ENCODE measurements at places on chromosomes 16 and 17.

DNA sequence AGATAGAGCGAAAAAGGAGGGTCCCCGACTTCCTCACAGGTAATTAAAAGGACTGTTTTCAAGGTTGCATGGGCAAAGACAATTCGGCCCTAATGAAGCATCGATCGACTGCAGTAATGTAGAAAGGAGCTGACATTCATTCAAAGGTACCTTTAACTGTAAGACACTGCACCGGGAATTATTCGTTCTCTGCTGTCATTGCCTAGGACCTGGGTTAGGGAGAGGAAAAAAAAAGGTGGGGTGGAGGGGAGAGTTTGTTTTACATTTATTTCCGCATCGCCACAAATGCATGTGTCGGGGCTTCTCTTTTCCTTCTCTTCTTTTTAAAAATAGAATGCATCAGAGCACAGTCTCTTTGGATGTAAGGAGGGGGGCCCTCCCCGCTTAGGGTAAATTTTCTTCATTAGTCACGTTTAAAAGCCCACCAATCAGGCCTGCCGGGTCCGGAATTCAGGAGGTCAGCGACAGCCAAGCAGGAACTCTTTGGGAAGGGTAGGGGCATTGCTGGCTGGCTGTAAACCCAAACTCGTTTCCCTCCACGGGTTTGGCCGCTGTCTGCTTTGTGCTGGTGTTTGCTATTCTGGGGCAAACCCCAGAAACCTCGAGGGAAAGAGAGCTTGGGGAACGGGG is 496.2 kb upstream of the ZFHX3 start:
- DNase-seq: no peak

GRCh38 chr16:11181899-11182279 is 74.1 kb downstream of the SOCS1 start:
- DNase-seq: no peak

DNA sequence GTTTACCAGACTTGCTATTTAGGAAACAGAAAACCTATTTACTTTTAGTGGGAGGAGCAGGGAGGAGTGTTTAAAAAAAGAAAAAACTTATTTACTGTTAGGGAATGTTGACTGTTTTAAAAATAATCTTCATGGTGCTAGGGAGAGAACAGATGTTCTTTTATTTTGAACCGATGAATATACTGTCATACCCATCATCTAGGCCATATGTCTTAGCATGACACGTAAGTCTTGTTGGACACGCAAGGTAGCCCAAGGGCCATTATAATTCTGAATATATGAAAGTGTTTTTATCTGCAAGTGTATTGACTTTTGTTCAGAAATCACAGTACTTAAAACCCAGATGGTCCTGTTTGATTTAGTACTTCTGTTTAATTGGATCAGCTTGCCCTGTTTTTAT is 11.6 kb downstream of the WIPF2 start:
- DNase-seq: no peak

- no peak for DNase-seq
These were observed 23.9 kb upstream of the NLK start for GRCh38 chr17:28018439-28019070.

DNA sequence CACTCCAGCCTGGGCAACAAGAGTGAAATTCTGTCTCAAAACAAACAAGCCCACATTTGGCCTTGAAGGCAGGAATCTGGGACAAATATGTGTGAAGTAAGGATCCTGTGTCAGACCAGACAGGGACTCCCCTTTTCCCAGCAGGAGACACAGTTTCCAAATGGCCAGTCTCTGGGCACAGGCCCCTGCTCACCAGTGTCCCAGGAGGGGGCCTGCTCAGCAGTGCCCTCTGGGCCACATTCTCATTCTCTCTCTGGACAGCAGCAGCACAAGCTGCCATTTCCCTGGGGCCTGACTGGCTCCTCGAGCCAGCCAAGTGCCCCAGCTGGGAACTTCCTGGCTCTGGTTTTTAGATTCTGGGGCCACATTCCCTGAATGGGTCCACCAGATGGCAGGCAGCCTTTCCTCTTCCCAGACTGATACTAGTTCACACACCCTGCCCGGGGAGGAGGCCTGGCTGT is 11.7 kb upstream of the MNT start:
- no peak for DNase-seq

DNA sequence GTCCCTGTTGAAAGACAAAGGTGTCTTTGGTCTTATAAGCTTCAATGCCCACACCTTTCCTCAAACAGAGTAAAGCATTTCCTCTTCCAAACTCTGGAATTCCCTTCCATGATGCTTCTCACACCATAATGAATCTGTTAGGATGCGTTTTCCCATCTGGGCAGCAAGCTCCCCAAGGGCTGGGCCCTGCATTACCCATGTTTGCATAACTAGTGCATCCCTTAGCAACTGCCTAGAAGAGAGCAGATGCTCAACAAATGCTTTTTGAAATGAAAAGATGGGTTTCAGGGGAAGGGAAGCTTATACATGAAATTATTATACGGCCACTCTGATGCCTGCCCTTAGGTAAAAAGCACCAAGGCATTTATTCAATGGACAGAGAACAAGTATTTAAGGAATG is 124.5 kb upstream of the CCL2 start:
- no peak for DNase-seq

DNA sequence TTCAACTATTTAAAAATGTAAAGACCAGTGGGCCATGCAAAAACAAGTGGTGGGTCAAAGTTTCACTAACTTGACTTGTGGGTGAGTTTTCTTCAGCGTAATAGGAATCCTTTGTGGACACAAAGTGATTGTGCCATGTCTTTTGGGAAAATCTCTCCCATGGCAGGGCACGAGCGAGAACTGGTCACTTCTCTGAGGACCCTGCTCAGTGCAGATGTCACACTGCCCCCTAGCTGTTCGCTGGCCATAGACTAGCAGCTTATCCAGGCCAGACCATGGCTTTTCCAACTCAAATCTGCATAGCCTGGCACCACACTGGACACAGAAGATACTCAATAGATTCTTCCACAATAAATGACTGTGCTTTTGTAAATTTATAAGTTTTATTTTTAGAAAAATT is 306.0 kb upstream of the CCL2 start:
- DNase-seq: no peak

- peak; percentile 22 for DNase-seq
These were observed 408.6 kb downstream of the SOX9 start for GRCh38 chr17:72529386-72529785.

- no peak for DNase-seq
These were observed 16.0 kb downstream of the SLC38A8 start for GRCh38 chr16:84026606-84027005.

DNA sequence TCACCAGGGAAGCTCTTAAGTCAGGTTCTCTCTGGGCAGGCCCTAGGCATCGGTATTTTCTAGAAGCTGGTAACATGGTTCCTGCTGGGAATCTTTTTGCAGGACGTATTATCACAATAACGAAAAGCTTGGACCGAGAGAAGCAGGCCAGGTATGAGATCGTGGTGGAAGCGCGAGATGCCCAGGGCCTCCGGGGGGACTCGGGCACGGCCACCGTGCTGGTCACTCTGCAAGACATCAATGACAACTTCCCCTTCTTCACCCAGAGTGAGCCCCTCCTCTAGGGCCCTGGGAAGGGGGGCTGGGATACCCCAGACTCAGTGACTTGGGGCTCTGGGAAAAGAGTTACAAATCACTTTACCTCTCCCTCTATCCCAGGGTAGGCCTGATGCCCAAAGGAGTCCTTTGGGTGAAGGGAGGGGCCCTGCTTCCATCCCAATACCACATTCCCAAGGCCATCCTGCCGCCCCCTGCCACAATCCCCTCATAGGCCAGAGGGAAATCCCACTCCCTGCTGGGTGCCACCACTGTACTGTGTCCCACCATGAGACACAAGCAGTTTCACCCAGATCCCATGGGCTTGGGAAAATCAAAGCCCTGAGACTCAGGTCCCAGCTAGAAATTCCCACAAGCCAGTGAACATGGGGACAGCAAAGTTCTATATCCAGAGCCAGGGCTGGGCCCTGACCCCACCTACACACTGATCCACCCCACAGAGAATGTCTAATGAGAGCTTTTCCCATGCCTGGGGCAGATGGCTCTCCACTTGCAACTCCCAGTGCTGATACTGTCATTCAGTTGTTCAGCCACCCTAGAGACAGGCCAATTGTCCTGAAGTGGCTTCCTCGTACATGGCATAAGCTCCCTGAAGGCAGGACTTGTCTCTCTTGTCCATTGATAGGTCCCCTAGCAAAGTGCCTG is 23.0 kb downstream of the CDH5 start:
- no peak for DNase-seq

DNA sequence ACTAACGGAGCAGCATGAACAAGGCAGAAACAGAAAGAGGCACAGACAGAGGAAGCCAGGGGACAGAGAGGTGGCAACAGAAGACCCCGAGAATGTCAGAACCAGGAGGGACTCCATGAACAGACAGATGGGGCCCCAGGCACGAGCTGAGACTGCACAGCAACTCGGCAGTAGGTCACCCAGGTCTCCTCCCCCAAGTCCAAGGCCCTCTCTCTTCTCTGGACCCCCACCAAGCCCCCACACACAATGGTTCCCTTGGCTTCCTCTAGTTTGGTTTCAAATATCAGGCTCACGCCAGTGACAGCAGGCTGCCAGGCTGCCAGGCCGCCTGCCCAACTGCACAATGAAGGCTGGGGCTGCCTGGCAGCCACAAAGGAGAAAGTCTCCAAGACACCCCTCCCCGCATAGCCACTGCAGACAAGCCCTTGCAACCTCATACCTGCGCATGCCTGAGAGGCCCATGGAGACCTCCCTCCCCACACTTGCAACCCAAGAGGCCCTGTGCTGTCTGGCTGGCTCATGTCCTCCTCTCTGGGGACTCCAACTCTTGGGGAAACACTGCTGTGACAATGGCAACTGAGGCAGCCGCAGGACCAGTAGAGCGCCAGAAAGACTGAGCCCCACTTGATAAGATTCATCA is 54.8 kb downstream of the PIMREG start:
- DNase-seq: no peak

GRCh38 chr16:71882505-71883167 is 1.3 kb downstream of the ZNF821 start:
- peak; percentile 62 for DNase-seq

DNA sequence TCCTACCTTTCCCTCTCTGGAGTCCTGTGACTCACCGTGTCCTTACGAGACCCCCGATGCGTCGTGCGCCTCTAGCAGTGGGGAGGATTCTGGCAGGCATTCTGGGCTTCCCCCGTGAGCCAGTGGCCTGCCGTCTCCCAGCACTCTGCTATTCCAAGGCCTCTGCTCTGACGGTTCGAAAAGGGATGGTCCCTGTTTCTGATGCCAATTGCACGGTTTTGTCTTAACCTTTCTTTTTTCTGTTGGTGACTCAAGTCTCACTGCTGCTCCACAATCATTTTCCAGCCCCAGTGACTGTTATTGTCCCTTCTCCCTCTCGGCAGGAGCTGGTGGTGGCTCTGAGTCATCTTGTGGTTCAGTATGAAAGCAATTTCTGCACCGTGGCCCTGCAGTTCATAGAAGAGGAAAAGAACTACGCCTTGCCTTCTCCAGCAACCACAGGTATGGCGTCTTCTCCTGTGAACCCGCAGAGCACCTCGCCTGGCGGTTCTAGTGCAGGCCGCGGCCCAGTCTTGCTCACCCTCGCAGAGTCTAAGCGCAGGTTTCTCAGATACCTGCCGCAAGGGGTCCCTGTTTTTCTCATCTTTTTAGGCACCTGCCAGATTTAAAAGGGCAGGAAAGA is 100.1 kb upstream of the CHMP6 start:
- DNase-seq: no peak

DNA sequence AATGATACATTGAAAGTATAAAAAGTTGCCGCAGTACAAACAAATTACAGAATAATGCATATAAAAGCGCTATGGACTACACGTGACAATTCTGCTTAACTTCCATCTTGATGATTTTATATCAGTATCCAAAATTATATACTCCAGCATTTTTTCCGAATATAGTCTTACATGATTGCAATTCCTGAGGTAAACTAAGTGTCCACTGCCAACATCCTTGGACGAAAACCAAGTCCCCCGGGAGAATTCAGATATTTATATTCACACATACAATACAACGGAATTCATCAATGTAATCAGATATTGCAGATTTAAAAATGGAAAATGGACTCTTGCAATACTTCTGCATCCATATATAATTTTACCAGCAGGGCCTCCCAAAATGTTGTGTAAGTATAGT is 8.9 kb upstream of the MYH11 start:
- no peak for DNase-seq

DNA sequence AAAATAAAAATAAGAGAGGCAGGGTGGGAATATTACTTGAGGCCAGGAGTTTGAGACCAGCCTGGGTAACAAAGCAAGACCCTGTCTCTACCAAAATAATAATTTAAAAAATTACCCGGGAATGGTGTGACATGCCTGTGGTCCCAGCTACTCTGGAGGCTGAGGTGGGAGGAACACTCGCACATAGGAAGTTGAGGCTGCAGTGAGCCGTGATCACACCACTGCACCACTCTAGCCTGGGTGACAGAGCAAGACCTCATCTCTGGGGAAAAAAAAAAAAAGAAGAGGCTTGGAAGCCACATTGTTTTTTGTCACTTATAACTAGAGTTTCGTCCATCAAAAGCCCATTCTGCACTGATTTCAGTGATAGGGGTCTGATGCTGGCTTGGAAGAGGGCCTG is 3.3 kb upstream of the TMEM235 start:
- DNase-seq: no peak

DNA sequence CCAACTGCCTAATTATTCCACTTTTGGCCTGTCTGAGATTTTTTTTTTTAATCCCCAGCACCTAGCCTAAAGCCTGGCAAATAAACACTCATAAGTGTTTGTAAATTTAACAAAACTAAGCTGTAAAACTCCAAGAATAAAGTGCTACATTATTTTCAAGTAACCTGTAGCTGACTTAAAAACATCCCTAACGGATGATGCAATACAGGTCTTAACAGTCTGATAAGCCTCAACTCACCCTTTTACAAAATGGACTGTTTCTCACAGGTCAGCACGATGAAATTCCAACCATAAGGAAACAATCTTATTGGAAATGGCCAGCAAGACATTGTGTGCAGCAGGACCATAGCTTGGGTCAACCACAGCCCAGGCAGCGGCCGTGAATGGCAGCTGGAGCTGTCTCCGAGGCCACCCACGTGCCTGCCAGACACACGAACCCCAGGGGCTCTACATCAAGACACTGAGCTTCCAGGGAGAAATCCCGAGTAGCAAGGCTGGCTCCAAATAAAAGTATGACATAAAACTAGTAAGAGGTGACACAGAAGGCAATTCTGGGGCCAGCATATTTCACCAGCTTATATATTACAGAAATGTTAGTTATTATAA is 58.9 kb downstream of the NDEL1 start:
- no peak for DNase-seq

DNA sequence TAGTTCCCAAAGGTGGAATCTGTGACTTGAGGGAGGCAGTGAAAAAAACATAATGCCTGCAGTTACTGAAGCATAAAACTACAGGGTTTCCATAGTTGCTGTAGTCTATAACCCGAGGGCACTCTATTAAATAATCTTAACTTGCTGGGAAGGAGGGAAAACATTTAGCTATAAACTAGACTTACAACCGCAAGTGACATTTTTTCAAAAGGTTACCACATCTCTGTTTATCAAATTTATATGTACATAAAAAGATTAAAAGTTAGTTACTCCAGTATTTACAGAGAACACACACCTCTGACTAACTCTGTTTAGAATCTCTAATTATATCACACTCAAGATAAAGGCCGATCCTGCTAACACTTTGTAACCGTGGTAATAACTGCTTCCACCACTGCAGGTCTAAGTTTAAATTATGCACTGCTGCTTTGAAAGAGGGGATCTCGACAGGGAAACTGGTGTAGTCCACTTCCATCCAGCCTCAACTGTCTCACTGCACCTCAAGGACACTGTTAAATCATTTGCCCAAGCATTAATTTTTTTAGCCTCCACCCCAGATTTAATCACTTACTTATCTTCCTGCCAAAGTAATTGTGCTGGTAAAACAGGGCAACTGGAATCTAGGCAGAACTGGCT is 14.6 kb downstream of the KCNJ16 start:
- DNase-seq: no peak

Measured in COR-L47 (cell line).